ENCODE measurements at places on chromosomes 11 and 22. TPM values are rescaled to one million over a fixed set of nuclear protein-coding genes. Genes with fewer than 3 reads are reported as not detected.
A peak's percentile ranks its signal among the peaks of the same experiment; 100 is the strongest.

DNA sequence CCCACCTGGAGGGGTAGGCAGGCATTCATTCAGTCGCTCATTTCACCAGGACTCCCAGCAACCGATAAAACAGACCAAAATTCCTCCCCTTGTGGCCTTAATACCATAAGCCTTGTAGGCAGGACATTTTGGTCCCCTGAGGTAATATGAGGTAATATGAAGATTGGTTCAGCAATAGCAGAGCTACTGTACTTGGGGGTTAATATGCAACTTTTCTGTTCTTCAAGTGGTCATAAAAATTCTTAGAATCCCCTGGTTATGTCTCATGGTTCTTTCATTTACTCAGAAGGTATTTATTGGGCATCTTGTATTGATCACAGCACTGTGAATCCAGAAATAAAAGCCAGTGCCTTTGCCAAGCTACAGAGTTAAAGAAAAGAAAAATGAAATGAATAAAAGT lies 29.8 kb downstream of the SHISA8 start:
- no peak for DNase-seq

- DNase-seq = no peak
Observed at GRCh38 chr11:110711448-110711775, 825 bp downstream of the ARHGAP20 start.

GRCh38 chr11:127308291-127308690 lies 307.7 kb upstream of the KIRREL3 start:
- DNase-seq = no peak

- peak; percentile 60 for DNase-seq
Observed at GRCh38 chr11:2577031-2577990, 122.5 kb downstream of the KCNQ1OT1 start.

DNA sequence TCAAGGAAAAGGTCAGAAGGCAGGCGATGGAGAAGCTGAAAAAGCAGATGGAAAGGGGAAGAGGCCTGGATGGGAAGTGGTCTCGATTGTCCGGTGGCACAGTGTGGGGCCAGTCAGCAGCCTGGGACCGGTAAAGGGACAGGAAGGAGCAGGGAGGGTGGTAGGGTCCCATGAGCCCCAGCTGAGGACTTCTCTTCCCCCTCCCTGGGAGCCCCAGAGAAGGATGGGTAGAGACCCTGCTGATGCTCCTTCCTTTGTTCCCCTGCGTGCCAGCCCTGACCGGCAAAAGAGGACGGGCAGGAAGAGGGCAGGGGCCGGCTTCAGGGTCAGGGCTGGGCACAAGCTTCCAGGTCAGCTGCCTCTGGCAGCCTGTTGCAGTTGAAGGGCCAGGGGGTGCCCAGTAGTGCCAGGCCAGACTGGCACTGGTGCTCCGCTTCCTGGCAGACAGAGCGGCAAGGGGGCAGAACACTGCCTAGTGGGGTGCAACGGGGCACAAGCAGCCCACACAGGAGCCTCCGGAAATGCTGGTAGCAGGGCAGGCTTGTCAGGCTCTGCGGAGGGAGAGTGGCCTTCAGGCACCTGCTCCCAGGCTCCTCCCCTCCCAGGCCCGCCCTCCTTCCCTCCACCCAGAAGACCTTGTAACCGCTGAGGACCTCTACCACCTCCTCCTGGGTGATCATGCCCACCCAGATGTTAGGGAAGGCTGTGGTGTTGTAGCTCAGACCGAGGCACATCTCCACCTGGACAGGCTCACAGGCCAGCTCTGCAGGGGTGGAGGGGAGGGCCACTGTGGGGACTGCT lies 739 bp upstream of the C1QTNF5 start:
- DNase-seq = no peak

DNA sequence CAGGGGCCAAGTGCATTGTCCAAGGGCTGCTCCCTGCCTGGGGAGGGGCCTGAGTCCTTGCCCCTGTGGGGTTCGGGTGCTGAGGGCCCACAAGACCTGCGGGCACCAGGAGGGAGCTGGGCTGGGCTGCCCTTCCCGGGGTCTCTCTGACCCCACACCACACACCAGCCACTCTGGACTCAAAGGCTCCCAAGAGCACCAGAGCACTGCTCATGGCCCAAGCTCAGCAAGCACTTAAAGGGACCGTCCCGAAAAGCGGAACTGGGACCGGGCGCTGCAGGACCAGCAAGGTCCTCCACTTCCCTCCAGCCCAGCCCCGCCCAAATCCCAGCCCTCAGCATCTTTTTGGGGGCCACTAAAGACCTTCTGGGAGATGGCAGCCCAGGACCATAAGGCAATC lies 5.3 kb downstream of the LSP1 start:
- no peak for DNase-seq

DNA sequence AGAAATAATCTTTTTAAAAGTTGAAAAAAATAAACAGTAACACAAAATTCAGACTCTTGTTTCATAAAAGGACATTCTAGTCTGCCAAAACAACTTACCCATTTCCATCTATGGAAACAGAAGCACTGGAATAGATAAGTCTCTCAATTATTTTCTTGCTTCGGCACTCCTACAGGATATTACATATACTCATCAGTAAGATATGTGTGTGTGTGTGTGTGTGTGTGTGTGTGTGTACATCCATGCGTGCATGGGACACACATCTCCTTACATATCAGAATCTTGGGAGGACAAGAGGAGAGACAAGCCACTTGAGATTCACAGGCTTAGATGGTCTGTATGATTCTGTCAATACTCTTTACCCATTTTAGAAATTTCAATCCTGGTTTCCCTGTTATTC lies 144.6 kb downstream of the ATG16L2 start:
- no peak for DNase-seq

DNA sequence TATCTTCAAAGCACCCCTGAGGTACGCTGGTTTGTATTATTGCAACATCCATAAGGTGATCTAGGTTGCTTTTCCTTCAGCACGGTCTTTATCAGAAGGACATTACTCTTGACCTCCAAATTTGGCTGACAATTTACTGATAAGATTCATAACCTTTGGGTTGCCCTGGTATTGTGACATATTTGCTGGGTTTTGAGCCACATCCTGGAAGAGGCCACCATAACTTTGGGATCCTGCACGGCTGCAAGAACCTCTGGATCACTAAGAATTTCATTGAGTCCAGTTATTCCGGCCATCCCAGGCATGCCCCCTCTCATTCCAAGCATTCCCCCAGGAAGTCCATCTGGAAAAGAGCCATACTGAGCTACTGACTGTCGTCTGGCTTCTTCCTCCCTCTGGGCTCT lies 6.5 kb upstream of the PLET1 start:
- DNase-seq = no peak

DNA sequence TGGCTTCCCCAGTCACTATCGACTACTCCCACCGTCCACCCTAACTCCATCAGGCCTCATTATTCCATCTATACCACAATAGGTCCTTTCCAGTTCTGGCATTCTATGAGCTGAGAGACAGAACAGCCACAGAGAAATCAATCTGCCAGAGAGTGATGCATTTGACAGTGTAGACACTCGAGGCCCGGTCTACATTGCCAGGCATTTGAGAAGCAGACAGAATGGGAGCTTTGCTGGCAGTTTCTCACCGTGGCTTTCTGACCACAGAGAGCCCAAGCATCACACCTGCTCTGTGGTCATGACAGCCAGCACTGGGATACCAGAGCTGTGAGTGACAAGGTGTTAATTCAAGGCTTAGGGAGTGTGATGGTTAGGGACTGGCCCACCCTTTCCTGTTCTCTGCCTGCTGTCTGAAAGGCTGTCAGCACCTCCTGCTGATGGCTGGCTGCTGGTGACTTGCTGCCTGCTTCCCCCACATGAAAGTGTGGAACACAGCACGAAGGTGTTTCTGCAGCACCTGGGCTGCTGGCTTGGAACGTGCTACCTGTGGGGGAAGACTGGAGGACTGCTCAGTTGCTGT lies 137.8 kb downstream of the KIRREL3 start:
- DNase-seq = no peak

DNA sequence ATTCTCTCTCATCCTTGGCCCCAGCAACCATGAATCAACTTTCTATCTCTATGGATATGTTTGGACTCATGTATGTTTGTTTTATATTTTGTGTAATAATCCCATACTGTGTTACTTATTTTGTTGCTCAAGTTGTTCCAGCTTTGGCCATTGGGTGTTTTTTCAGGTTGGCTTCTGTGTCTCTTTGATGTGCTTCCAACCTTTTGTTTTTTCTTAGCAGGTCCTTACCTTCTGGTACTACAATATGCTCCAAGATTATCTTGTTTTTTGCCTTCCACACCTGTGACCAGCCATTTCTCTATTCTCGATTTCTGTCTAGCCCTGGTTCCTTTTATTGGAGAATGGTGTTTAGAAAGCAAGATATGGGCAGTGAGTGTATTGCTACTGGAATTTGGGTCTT lies 14.2 kb downstream of the GVQW3 start:
- DNase-seq = no peak

DNA sequence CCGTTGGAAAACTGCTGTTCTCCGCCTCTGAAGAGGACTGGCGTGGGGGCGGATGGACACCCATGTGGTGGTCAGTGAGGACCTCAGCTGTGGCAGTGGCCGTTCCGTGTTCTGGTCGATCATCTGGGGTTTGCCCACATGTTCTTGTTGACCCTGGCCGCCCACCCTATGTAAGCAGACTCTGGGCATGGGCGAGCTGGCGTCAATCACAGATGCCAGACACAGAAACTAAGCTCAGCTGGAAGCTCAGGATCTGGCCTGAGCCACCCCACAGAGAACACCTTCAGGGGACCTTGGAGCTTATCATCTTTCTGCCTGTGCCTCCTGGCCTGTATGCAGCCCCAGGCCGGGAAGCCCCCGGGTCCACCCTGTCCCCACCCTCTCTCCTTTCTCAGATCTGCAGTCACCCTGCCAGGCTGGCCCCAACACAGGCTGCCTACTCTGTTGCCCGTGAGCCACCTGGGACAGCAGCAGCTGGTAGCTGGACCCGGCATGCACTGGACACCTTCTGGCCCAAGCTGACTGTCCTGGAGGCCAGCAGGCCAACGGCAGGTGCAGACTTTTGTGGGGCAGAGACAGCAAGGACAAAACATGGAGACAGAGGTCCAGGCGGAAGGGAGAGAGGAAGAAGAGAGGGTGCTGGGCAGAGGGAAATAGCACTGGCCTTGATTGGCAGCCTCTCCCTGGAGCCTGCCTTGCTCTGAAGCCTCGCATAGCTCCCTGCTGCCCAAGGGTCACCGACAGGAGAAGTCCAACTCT lies 91.5 kb downstream of the PHF21B start:
- no peak for DNase-seq

DNA sequence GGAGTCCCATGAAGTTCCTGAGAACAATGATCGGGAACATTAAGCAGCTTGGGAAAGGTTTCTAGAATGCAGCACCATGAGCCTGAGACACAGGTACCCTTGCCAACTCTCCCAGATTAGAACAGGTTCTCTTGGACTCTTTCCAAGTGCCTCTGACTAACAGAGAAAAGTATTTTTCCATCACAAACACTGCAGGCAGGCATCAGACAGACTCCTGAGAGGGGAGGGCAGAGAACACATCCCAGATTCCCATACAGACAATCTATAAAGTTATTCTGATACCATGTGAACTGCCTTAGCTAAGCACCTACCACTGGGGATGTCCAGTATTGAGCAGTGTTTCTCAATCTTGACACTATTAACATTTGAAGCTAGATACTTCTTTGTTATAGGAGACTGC lies 27.3 kb downstream of the SERGEF start:
- DNase-seq = no peak

GRCh38 chr11:94196363-94196762 lies 67.7 kb downstream of the PANX1 start:
- no peak for DNase-seq

GRCh38 chr22:45975164-45976161 lies 1.5 kb downstream of the WNT7B start:
- DNase-seq = no peak

GRCh38 chr11:84290647-84291046 lies 1004.5 kb upstream of the CCDC90B start:
- no peak for DNase-seq

DNA sequence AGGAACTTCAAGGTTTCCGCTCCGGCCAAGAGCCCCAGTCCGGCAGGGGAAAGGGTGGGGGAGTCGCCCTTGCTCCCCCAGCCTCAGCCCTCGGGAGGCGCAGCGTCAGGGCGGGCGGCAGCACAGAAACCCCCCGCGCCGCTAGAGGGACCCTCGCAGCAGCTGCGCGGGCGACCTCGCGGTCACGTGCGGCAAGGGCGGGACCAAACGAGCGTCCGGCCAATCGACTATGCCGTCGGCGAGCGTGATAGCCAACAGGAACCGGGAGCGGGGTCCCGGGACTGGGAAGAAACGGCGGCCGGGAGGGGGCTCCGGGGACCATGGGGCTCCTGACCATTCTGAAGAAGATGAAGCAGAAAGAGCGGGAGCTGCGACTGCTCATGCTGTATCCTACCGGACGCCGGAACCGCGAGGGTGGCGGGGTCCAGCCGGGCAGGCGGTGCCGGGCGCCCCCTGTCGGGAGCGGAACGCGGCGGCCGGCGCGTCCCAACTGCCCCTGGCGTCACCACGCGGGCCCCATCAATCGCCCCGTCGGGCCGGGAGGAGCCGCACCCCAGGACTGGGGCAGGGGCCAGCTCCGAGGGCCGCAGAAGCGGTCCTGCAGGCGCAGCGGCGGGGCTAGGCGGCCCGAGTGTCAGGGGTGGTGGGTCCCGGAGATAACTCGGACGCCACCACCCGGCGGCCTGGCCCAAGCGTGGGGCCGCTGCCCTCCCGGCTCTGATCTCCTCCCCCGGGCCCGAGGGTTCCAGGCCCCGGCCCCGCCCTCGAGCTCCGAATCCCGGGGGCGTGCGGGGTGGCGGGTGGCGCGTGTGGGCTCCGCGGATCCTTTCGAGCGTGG lies at the start of gene ARL2:
TSS of gene ARL2 (plus strand) at position 273 of the 838 bp plus-strand sequence. CDS start at position 321, 48 bp downstream.
- DNase-seq = peak; percentile 92

GRCh38 chr22:44289414-44290171 lies 23.2 kb downstream of the SHISAL1 start:
- DNase-seq = no peak

DNA sequence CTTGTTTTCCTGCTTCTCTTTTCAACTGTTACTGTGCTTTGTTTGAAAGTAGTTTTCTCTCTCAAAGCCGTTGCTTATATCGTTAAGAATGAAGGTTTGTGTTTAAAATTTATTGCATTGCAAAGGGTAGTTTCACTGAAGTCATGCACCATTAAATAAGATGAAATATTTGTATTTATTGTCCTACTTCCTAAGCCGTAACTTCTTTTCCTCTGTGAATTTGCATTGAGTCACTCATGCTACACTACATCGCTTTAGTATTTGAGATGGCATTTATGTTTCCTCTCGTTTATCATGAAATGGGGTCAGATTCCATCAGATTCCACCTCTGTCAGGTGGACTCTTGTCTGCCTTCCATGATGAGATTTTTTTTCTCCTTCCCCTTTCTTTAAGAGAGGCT lies 65.8 kb upstream of the RASSF10 start:
- DNase-seq = no peak

TRIM22 gene
- 26.6 TPM for total RNA-seq

AP2A2 gene
- total RNA-seq = 128 TPM

C1QTNF4 gene
- 1.1 TPM for total RNA-seq

RAB36 gene
- 1.1 TPM for total RNA-seq

TRIM49D1 gene
- not detected for total RNA-seq

ZP1 gene
- total RNA-seq = not detected

CFAP68 gene
- total RNA-seq = 19.8 TPM

CYB5R2 gene
- total RNA-seq = 2.7 TPM

BDNF gene
- total RNA-seq = 0.64 TPM

CHRNA10 gene
- 1.3 TPM for total RNA-seq

TTC36 gene
- 2.2 TPM for total RNA-seq

GGTLC2 gene
- not detected for total RNA-seq

GLB1L3 gene
- not detected for total RNA-seq

ACR gene
- not detected for total RNA-seq

BBOX1 gene
- not detected for total RNA-seq

MS4A15 gene
- total RNA-seq = not detected

SLN gene
- not detected for total RNA-seq

RASSF10 gene
- not detected for total RNA-seq

Data from transverse colon (tissue), 4 donors.